ENCODE measurements at places on chromosomes 12 and 14.
A peak's percentile ranks its signal among the peaks of the same experiment; 100 is the strongest.

- DNase-seq, result no peak
Measured at GRCh38 chr14:60648249-60648933, 886 bp downstream of the SIX1 start.

GRCh38 chr14:87960013-87960787 is 32.8 kb downstream of the GALC start:
- DNase-seq, result no peak

- no peak for DNase-seq
Measured at GRCh38 chr12:124026755-124027745, 54.0 kb downstream of the ZNF664 start.

DNA sequence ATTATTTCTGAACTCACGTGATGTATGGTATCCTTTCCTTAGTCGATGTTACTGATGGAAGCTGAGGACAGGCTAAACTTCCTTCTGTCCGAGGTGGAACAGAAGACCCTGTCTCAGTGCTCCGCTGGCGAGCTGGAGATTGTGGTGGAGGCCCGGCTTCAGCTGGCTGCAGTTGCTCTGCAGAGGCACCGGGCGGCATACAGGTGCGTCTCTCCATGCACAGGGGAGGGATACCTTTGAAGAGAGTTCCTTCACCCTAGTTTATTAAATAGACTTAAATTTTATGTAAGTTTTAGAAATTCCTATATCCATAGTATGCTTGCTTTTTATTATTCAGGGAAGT is 186.7 kb upstream of the NEDD1 start:
- peak; percentile 27 for DNase-seq

DNA sequence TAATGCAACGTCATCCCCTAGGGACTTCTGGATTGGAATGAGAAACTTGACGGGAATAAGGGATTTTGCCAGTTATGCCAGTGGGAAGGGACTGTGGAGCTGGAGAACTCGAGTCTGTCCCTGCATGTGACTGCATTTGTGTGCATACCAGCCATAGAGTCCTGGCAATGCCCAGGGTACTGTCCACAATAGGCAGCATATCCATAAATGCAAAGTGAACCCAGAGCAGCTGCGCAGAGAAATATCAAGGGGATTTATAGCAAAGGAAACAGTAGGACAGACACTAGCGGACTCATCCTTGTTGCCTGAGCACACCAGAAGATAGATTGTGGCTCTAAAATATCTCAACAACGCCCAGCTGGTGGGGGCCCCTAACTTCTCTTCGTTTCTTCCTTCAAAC is 247.1 kb upstream of the SRRM4 start:
- no peak for DNase-seq

- peak; percentile 5 for DNase-seq
Measured at GRCh38 chr14:70416725-70417349, at the start of gene SYNJ2BP. SYNJ2BP (minus strand) TSS chr14:70417090; CDS start chr14:70416963, 127 bp downstream.

DNA sequence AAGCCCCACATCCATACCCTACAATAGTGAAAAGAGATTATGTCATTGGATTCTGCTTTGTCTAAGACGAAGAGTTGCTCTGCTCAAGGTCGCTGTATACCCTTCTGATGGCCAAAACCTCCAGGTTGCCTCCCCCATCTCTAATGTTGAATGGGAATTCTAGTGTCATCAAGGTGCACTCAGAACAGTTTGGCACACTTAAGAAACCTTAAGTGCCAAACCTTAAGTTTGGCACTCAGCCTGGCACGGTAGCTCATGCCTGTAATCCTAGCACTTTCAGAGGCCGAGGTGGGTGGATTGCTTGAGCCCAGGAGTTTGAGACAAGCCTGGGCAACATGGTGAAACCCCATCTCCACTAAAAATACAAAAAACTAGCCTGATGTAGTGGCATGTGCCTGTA is 1245.6 kb upstream of the SEL1L start:
- DNase-seq, result no peak

DNA sequence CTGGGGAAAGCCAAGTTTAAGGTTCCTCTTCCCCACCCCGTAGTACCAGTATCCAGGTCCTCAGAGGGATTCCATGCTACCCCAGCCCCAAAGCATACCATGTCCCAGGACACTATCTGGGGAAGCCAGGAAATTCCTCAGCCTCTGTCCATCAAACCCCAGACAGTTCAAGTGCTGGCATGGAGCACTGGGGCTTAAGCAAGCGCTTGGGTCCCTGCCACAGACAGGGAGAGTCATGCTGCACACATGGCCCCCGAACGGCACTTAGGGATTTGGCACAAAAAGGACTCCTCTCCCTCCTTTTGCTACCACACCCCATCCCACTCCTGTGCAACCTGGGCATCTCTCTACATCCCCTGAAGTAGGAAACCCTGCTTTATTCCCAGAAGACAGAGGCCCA is 21.8 kb downstream of the ADCY6 start:
- no peak for DNase-seq

DNA sequence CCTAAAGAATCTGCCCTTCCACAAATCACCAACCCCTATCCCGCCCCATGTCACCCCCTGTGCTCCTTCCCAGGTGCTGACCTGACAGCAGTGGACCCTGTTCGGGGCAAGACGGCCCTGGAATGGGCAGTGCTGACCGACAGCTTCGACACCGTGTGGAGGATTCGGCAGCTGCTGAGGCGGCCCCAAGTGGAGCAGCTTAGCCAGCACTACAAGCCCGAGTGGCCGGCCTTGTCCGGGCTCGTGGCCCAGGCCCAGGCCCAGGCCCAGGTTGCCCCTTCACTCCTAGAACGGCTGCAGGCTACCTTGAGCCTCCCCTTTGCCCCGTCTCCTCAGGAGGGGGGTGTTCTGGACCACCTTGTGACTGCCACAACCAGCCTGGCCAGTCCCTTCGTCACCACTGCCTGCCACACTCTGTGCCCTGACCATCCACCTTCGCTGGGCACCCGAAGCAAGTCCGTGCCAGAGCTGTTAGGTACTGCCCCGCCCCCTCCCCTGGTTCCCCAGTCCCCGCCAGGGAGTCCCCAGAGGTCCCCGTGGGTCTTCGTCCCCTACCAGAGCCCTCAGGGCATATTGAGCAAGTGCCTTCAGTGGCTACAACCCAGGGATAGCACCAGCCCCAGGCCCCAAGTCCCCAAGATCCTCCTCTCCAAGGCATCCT is 2.7 kb downstream of the ANKRD33 start:
- no peak for DNase-seq

GRCh38 chr14:38948171-38948570 is 154.9 kb downstream of the SEC23A start:
- no peak for DNase-seq

DNA sequence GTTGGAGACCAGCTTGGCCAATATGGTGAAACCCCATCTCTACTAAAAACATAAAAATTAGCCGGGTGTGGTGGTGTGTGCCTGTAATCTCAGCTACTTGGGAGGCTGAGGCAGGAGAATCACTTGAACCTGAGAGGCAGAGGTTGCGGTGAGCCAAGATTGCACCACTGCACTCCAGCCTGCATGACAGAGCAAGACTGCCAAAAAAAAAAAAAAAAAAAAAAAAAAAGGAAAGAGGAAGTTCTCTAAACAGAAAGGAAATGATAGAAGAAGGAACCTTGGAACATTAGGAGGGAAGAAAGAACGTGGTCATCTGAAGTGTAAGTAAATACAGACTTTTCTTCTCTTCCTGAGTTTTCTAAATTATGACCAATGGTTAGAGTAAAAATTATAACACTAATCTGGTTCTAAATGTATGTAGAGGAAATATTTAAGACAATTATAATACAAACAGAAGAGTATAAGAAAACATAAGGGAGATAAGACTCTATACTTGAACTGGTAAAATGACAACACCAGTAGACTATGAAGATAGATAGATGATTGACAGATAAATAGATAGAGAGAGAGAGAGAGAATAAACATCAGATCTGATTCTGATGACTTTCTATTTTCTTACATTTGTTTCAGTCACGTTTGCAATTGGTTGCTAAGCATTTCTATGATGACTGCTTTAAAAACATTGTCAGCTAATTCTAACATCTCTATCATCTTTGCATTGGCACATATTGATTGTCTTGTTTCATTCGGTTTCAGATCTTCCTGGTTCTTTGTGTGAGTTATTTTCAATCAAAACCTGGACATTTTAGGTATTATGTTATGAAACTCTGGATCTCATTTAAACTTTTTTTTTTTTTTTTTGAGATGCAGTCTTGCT is 12.9 kb upstream of the CORO1C start:
- peak; percentile 73 for DNase-seq

- DNase-seq, result no peak
Measured at GRCh38 chr12:44465139-44465538, 411.0 kb downstream of the NELL2 start.

GRCh38 chr12:120902846-120903411 is 1.2 kb downstream of the SPPL3 start:
- DNase-seq, result no peak

GRCh38 chr12:6724409-6724797 is 557 bp downstream of the COPS7A start:
- DNase-seq, result peak; percentile 29

DNA sequence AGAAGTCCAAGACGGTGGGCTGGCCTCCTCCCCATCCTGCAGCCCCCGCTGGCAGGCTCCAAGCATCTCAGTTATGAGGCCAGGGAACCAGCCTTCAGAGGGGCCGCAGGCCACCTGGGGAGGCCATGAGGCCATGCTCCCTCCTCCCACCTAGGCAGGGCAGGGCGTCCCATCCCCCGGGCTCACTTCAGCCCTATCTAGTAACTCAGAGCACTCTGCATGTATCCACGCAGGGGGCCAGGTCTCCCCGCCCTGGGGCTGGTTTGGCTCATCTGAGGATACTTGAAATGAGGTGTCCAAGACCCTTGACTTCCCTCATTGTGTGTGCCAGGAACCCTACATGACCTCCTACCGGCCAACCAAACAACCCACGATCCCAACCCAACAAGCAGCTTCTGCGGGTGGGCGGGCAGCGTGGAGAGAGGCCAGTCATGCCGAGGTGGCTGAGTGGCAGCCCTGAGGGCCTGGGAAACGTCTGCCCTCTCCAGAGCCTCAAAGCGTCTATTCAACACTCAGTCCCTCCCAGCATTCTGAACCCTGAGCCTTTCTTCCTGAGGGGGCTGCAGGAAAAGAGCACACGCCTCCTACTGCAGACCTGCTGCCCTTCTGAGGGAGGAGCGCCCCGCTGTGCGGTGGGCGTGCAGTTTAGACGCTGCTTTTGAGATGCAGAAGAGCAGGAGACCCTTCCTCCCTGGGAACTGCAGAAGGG is 16.8 kb downstream of the ISCA2 start:
- no peak for DNase-seq

DNA sequence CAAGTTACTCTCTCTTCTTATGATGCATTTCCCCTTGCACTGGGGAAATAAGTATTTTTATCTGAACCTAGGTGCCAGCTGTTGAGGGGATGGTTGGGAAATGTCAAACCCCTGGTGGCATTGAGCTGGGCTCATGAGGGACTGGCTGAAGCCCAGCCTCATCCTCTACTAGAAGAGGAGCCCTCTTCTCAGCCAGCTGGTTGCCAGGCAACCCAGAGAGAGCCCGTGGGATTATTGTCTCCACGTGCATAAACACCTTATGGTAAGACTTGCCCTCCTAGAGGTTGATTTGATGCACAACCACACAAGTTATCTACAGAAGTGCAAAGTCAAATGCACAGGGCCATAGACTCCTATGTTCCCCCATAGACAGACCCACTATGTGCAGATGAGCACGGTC is 89.8 kb downstream of the WSCD2 start:
- no peak for DNase-seq

- DNase-seq, result no peak
Measured at GRCh38 chr12:113601656-113602263, 130.1 kb upstream of the LHX5 start.

DNA sequence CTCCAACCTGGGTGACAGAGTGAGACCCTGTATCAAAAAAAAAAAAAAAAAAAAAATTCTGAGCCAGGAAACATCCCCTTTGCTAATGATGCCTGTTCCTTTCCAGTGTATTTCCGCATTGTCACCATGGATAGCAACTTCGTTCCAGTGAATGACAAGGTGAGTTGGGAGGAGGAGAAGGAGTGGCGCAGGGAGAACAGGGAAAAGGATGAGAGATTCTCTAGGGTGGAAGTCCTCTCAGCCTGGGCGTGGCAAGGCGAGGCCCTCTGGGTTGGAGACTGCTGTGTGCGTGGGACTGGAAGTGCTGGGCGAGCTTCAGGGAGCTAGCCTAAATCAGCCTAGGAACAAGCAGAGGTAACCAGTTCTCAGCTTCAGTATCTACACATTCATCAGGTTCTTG is 7.2 kb downstream of the A2ML1 start:
- DNase-seq, result no peak

- no peak for DNase-seq
Measured at GRCh38 chr14:73613046-73613383, 698 bp downstream of the ACOT6 start.

DNA sequence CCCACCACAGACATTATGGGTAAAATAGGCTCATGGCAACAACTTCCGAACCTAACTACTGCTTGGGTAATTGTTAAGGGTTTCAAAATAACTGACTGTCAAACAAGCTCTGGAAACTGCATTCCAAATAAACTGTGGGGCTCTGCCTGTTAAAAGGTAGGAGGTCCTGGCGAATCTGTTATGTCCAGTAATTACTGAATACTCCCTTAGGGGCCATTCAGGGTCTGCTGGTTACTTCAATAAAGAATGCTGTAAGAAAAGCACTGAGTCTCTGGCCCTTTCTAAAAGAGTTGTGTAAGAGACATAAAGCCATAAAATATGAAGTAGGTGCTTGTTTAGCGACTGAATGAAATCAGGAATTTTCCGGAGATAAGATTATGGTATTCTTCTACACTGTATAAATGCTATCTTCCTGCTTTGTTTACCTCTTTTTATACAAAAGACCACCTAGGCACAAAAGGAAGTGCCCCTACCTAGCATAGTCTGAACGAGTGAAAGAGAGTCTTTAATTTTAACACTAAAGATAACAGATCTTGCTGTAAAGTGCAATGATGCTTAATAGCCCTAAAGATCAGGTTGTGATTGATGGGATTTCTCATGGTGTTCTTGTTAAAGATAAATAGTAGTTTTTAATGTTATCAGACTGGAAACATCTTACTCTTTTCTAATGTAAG is 127.8 kb downstream of the FBXL14 start:
- no peak for DNase-seq

DNA sequence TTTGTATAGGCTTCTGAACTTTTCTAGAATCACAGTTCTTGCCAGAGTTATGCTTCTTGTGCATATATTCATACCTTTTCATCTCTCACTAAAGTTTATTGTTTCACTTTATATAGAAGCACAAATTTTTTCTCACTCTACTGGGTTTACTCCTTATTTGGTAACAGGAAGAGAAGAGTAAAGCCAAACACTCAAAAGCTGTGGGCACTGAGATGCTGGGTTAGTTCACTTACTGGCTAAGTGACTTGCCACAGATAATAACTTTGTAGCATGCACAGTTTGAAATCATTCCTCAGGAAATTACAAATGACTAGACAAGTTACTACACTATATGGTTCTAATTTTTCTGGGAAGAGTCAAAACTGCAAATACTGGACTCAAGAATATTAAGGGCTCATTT is 7.8 kb downstream of the HIGD1C start:
- DNase-seq, result no peak

GRCh38 chr14:70907176-70907995 is at the start of gene PCNX1:
PCNX1 (plus strand) TSS chr14:70907459; CDS start chr14:70907851, 392 bp downstream.
- peak; percentile 75 for DNase-seq

DNA sequence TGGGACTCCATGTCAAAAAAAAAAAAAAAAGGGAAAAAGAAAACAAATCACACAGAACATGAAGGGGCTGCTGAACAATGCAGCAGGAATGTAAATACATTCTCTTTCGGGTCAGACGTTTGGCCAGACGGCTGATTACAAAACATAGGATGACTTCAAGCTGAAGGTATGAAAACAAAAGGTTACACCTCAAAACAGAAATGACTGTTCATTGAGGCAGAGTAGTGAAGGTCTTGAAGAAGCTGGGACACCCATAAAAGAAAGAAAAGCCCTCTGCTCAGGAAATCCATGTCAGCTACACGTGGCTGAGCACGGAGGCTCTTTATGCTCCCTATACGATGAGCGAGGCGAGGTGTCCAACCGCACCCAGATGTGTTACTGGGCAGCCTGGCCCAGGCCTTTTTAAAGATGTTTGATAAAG is 37.7 kb downstream of the FGD4 start:
- DNase-seq, result no peak
